Activated CD4-positive, CD25-positive, alpha-beta regulatory T cell treated with anti-CD3 and anti-CD28 coated beads, Interleukin-2, amount 50 U/mL, for 72 hours (primary cell): ENCODE measurements at places on chromosomes 12 and 14.

DNA sequence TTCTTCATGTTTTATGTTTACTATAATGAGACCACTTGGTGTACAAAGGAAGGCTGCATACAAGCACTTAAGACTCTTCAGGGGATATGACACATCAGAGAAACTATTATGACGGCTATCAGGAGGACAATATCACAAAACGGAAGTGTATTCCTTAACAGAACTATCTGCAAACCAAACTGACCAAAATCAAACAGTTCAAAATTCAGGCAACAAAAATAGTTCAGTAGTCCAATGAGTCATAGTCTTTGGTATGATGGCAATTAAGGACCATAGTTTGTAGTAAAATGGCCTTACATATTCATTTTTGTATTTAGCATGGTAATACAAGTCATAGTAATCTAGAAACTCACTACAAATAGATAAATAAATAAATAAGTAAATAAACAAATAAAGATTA is 1638.7 kb upstream of the SEL1L start:
- no peak for DNase-seq

DNA sequence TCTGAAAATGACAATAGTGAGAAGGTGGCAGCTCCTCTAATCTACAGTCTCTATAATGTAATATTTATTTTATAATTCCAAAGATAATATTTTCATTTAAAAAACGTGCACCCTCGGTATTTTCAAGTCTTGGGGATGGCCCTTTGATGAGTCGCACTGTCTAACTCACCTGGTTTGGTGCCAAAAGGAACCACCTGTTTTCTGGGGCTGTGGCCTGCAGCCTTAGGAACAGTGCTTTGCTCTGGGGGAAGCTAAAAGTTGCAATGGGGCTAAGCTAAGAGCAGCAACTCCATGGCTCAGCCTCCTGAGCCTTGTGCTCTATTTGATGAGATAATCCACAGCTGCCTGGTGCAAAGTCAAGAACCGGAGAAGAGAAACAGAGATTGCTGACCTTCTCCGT is 6.4 kb upstream of the ENDOU start:
- no peak for DNase-seq

DNA sequence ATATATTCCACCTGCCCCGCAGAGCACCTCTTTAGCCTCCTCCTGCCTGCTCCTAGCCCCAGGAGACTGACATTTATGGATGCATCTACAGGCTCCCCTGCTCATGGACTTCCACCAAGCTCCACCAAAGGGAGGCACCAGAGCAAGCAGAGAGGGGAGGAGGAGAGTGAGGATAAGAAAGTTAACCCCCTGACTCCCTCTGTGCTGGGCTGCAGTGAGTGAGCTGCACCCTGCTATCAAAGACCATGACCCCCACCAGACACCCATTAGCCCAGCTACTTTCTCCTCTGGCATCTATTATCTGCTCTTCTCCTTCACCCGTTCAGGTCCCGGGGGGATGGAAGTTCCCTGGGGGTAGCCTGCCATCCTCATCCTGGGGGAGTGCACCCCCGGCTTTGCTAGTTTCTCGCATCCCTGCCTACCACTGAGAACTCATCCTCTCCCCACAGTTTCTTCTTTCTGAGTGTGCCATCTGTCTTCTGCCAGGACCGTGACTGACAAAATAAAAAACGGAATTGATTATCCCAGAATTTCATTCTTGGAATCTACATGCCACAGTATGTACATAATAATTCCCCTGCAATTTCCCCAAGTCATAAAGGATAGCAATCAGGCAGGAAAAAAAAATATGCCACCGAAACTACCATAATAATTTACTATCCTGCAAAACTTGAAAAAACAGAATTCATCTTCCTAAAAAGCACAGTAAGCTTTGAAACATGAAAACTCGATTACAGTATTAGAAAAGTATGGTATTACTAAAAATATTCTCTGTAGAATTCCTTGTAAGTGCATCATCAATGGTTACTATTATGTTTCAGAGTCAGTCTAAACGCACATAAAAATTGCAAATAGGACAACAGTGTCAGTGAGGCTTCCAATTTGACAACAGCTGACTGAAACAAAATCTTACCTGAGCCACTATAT is 45.2 kb downstream of the FOXN3 start:
- DNase-seq, result no peak

- DNase-seq, result no peak
Measured at GRCh38 chr12:26251600-26251999, 56.2 kb downstream of the SSPN start.

DNA sequence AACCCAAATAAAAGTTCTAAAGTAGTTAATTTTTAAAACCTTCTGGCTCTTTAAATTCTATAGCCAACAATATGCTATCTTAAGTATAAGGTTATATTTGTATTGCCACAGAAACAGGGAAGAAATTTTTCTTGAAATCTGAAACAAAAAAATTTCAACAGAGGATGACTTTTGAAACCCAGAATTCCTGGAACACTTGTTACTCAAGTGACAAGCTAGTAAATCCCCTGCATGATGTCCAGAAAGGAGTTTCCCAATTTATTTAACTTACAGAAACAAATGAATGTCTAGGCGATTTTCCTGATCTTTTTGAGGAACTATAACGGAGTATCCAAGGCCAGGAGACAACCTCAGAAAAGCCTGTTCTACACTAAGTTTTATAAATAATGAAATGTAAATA is 69.6 kb downstream of the SLC41A2 start:
- no peak for DNase-seq

GRCh38 chr12:122449317-122449716 is 26.8 kb upstream of the CLIP1 start:
- DNase-seq, result no peak

DNA sequence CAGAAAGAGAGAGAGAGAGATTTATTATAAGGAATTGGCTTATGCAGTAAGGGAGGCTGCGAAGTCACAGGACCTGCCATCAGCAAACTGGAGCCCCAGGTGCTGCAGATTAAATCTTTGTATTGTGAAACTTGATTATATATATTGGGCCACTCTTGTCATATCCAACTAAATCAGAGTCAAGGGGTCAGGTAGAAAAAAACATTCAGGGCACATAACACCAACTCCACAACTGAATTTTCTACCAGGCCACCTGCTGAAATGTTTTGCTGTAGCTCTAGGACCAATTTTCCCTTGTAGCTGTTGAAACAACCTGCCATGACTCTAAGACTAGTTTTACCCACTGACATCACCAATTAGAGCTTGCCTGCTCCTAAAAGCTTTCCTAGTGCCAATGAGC is 1240.8 kb downstream of the SLC16A7 start:
- DNase-seq, result no peak

- peak; percentile 67 for DNase-seq
Measured at GRCh38 chr12:124764451-124764850, 99.2 kb downstream of the SCARB1 start.

GRCh38 chr14:105145381-105146180 is 23.0 kb downstream of the JAG2 start:
- no peak for DNase-seq

DNA sequence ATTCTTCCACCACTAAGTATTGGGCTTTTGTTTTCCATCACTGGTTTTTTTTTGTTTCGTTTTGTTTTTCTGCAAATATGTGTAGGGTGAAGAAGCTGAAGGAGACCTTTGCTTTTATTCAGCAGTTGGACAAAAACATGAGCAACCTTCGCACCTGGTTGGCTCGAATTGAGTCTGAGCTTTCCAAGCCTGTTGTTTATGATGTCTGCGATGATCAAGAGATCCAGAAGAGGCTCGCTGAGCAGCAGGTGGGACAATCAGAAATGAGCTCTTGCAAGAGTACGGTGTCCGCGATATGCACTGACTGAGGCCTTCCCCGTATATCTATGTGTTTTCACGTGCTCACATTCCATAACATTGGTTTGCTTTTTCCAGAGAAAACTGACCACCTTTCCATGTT is 91.5 kb downstream of the ESR2 start:
- DNase-seq, result no peak

DNA sequence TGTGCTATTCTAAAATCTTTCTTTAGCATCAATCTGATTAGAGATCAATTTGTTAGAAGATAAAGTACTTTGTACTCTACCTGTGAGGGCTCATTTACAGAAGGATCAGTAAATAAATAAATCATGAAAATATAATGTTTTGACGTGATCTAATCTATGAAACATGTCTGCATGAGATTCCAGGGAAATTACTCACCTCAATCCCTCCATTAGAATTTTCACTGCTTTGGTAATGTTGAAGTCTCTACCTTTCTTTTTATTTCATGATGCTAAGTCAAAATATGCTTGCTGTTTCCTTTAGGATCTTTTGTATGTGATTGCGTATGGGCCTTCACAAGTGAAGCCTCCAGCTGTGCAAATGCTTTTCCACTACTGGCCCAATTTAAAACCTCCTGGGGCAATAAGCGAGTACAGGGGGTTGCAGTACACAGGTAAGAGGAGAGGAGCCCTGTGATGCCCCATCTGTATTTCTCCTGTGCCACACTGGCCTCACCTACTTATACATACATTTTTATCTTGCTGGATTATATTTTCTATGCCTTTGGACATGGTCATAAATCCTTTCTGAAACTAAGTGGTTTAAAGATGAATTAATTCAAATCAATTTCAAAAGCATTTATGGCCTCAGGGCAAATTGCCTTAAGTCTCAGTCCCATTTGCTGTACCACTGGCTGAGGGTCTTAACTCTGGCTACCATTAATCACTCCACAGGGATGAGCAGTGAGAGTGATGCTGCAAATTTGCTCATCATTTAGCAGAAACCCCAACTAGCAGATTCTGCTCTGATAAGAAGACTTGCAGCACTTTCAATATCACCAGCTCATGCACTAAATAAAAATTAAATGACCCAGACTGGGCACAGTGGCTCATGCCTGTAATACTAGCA is 66.4 kb downstream of the UNC79 start:
- DNase-seq, result no peak

- peak; percentile 20 for DNase-seq
Measured at GRCh38 chr12:12336049-12336411, 14.0 kb downstream of the MANSC1 start.

DNA sequence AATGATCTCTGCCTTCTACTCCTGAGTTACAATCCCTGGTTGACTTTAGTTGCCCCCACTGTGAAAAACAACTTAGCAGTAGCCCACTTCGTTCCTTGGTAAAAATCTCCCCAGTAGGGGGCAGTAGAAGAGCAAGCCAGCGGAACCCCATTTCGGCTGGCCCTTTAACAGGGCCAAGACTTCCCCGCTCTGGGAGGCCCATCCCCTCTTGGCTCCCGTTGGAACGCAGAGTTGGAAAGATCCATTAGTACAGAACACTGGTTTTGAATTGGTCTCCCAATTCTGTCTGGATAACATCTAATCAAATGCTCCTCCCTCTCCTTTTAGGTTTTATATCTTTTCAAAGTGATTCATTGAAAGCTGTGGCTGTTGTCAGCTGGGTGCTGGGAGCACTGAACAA is 1133.3 kb downstream of the BCL11B start:
- peak; percentile 58 for DNase-seq

DNA sequence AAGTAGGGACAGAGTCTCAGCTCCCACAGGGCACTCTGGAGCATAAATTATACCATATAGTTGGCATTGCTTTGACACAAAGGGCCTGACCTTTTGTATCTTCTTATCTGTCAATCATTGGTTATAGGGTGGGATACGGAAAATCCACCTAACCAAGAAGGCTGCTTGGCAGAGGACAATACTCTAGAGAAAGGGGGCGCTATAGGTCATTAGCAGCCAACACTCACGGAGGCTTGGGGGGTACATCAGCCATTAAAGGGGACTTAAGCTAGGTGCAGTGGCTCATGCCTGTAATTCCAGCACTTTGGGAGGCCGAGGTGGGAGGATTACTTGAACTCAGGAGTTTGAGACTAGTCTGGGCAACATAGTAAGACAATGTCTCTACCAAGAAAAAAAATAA is 22.9 kb downstream of the SPTSSA start:
- DNase-seq, result no peak

DNA sequence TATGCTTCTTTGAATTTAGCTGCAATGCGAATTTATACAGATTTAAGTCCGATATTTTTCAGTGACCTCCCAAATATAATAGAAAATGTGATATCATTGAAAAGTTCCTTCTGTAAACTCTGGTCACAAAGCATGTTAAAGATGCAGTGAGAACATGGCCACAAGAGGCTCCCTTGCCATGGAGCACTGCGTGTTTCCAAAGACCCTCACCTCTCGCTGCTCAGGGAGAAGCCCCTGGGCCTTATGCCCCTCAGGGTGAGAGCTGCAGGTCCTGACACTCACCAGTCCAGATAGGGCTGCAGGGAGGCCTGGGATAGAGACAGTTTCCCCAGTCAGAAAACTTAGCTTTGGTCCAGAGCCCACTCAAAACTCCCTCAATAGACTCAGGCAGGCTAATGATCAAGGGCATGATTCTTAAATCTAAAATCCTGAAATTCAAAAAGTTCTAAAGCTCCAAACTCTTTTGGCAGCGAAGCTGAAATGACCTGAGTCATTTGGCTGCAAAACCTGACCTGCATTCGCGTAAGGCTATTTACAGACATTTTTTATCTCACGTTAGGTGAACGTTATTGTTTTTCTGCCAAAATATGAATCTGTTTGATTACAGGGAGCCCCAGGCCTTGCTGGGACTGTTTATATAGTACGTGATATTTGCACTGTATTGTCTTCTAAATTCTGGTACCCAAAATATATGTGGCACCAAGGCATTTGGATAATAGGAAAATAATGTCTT is 67.8 kb downstream of the CAPZA3 start:
- DNase-seq, result no peak

GRCh38 chr14:57979376-57980048 is 113.6 kb upstream of the SLC35F4 start:
- no peak for DNase-seq

DNA sequence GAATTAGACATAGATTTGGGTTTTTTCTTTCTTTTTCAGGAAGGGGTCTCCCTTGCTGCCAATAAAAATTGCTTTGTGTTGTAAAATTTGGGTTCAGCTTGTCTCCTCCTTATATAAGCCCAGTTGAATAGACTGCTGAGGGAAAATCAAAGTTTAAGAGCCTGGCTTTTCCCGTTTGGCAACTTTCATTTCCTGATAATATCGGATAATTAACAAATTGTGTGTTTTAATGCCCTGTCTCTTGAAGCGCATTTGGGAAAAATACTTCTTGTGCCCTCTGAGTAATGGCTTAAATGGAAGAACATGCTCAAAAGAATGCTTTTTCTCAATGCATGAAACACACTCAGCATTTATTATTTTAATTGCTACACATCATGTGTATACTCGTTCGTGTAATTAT is 198.0 kb upstream of the DCN start:
- DNase-seq, result no peak

- DNase-seq, result no peak
Measured at GRCh38 chr14:99260587-99261551, 11.1 kb downstream of the BCL11B start.

GRCh38 chr12:114809097-114809496 is 125.1 kb upstream of the TBX3 start:
- DNase-seq, result no peak

- DNase-seq, result no peak
Measured at GRCh38 chr12:27013611-27014084, 536 bp downstream of the TM7SF3 start.

GRCh38 chr12:108800591-108800990 is 56.8 kb downstream of the SSH1 start:
- DNase-seq, result no peak
